Naive thymus-derived CD4-positive, alpha-beta T cell (primary cell): ENCODE measurements at places on chromosomes 3 and 15. TPM values are rescaled to one million over a fixed set of nuclear protein-coding genes. Genes with fewer than 3 reads are reported as not detected.
A peak's percentile ranks its signal among the peaks of the same experiment; 100 is the strongest.

DNA sequence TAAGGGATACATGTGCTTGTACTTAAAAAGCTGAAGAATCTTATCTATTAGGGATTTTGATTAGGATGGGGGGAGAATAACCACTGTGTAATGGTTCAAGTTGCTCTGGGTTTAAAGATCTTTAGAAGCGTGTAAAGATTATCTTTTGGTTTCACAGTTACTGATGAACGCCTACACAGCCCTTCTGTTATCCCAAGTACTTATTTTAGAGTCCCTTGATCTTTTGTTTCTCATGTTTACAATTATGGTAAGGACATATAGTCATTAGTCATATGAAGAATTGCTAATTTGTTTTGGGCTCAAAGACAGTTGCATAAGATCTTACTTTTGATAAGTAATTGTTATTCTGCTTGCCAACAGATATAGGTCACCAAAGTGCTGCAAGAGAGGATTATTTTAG, 160.1 kb downstream of the PLCL2 start:
- peaks cover 4% of the 10 kb centered on the region for H3K36me3 ChIP-seq
- H3K4me3 ChIP-seq, result no peak overlapping the region
- DNase-seq, result no peak
- no peak overlapping the region for H3K27ac ChIP-seq
- H3K4me1 ChIP-seq, result no peaks in the 10 kb centered on the region

RAD54L2 gene
- total RNA-seq, result 45.2 TPM

DNA sequence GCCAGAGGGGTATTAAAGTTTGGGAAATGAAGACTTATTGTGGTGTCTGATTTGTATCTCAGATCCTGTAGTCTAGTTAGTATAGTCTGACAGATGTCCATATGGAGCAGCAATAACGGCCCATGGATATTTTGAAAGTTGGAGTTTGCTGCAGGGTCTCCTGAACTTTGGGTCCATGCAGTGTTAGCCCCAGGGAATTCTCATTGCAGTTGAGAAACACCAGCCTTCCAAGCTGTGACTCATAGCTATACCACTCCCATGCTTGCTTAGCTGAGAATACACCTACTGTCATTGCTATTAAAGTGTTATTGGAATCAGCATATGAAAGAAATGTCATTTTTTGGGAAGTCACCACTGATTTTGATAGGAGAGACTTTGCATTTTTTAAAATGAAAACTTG, 29.2 kb downstream of the TMOD2 start:
- H3K27me3 ChIP-seq, result no peaks in the 10 kb centered on the region
- H3K4me1 ChIP-seq, result no peaks in the 10 kb centered on the region
- no peak overlapping the region for H3K27ac ChIP-seq
- DNase-seq, result no peak

GNB5 gene
- total RNA-seq, result 80.0 TPM

ACKR4 gene
- total RNA-seq, result not detected

DNA sequence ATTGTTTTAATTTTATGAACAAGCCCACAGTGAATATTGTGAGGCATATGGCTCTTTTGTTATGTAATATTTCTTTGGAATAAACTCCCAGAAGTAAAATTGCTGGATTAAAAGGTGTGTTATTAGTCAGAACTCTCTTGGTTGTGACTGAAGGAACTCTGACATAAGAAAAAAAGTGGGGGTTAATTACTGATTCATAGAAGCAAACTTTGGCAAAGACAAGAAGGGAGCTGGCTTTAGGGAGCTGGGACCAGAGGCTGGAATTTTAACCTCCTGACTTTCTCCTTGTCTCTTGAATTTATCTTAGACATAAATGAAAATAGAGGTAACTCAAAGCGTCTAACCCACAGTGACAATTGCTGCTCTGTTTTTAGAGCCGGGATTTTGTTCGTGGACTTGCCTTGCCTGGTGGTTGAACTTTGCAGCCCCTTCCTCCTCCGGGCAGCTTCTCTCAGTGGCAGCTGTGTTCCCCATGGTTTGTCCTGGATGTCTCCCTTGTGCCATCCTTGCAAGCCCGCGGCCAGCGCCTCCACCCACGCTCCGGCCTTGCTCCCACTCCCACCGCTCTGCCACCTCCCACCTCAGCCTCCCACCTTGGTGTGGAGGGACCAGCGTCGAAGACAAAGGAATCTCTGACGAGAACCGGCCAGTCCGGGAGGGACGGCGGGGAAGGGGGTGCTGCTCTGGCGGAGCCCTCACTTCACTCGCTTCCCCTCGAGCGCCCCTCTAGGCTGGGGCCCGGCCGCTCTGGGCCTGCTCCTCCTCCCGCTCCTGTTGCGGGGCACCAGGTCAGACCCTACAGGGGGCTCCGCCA, 28.0 kb downstream of the ARHGAP31 start:
- peaks cover 14% of the 10 kb centered on the region for H3K4me1 ChIP-seq
- peak; percentile 4 for DNase-seq
- H3K36me3 ChIP-seq, result no peaks in the 10 kb centered on the region
- H3K27ac ChIP-seq, result peak overlapping the region; percentile 81
